ENCODE measurements at places on chromosomes 13 and 19.

DNA sequence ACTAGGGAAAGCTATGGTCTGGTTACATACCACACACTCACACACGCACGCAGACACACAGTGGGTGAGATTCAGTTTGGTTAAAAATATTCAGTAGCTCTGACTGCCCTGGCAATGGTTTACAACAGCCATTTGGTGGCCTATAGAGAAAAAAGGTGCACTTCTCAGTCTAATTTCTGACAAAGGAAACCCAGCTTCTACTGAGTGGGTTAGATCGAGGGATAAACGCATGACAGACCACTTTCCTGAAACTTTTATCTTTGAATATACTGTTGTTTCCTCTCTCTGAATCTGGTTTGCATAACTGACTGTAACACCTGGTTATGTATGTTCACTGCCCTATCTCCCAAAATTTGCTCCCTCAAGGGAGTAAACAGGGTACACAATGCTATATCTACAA lies 2.5 kb downstream of the LIG4 start:
- no peak for DNase-seq

- no peak for DNase-seq
These were observed 14.0 kb downstream of the ZC3H4 start for GRCh38 chr19:47099576-47100050.

GRCh38 chr13:51977625-51978024 lies 33.6 kb downstream of the ATP7B start:
- DNase-seq: no peak

GRCh38 chr13:98103942-98104880 lies 38.7 kb upstream of the FARP1 start:
- no peak for DNase-seq

DNA sequence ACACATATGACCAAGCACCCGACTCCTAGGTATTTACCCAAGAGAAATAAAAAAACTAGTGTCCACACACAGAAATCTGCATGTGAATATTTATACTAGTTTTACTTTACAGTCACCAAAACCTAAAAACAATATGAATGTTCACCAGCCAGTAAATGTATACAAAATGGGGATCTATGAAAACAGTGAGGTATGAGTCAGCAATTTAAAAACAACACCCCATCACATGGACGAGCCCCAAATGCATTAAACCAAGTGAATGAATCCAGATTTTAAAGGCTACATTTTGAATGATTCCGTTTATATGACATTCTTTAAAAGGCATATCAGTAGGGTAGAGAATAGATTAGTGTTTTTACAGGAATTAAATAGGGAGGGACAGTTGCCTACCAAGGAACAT lies 22.1 kb downstream of the SIGLEC7 start:
- no peak for DNase-seq

Measured in CD4-positive, alpha-beta T cell treated with Interleukin-17A for 4 hours (primary cell).